ENCODE measurements at places on chromosomes 12 and 14.
A peak's percentile ranks its signal among the peaks of the same experiment; 100 is the strongest.

GRCh38 chr14:61420326-61420725 is 98.9 kb downstream of the PRKCH start:
- DNase-seq: no peak

DNA sequence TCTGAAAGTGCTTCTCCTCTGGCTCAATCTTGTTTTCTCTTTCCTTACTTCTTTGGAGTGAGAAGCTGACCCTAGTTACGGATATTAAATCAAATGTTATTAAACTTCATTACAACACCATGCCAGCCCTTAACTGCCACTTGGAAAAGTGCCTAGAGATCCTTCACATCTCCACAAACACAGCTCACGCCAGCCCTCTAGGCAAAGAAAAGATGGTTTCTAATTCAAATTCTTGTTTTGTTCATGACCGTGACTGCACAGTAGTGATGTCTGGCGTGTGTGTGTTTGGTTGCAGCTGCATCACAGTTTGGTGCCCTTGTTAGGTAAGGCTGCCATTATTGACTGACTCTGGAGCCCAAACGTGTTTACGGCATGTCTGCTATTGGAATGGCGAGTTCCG is 113.0 kb downstream of the BEGAIN start:
- DNase-seq: no peak

DNA sequence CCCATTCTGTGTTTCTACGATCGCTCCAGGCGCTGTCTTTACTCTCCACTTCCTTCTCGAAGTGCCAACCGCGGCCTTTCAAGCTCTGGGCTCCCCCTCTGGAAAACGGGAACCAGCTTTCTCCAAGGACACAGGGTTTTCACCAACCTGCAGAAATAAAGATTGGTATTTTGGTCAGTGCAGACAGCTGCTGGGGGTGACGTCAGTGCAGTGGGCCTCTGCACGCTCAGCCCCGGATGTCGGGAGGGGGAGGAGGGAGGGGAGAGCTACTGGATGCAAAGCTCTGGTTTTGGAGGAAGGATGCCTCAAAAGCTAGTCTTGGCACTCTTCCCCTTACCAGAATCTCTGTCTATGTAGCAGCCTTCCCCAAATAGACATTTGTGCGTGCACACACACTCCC is 19.9 kb downstream of the HRK start:
- no peak for DNase-seq

DNA sequence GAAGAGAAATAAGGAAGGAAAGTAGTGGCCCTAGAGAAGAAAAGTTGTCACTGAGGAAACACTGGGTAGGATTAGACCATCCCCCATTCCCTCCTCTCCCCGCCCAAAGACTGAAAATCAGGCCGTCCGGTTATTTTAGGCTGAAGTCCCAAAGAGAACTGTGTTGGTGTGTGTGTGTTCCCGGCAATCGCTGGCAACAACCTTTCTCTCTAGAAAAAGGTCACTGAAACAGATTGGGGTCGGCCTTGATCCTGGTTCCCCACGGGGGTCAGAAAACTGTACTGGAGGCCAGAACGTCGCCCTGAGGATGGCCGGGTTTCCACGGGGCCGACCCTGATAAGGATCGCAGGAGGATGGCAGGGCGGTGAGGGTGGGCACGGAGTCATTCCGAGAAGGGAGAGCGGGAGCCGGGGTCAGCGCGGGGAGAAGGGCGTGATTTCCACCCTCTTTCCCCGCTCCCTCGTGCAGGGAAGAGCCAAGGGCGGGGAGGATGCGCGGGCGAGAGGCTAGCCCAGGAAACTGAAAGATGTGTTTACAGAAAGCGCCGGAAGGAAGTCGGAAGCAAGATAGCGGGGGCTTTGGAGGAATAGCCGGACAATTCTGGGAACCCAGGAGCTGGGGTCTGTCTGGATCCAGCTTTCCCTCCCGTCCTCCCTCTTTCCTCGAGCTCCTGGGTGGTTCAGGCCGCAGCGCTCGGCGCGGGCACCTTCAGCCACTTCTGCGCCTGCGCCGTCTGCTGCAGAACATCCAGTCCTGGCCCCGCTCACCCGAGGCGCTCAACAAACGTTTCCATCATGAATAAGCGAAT is 25.3 kb upstream of the SPTLC2 start:
- DNase-seq: peak; percentile 39

Data from stimulated activated CD4-positive, alpha-beta T cell treated with anti-CD3 and anti-CD28 coated beads, Interleukin-12 subunit alpha, Interleukin-12 subunit beta, amount 100 ng/mL, for 24 hours (primary cell).